Activated T-helper 17 cell treated with anti-CD3 and anti-CD28 coated beads, Interleukin-2, amount 50 U/mL, for 72 hours (primary cell): ENCODE measurements at places on chromosomes 12 and 14.
A peak's percentile ranks its signal among the peaks of the same experiment; 100 is the strongest.

GRCh38 chr12:77220586-77220985 lies 155.2 kb upstream of the E2F7 start:
- H3K27me3 ChIP-seq: no peaks in the 10 kb centered on the region
- no peak for ATAC-seq
- H3K4me1 ChIP-seq: no peaks in the 10 kb centered on the region
- no peak overlapping the region for H3K27ac ChIP-seq
- no peaks in the 10 kb centered on the region for H3K36me3 ChIP-seq

DNA sequence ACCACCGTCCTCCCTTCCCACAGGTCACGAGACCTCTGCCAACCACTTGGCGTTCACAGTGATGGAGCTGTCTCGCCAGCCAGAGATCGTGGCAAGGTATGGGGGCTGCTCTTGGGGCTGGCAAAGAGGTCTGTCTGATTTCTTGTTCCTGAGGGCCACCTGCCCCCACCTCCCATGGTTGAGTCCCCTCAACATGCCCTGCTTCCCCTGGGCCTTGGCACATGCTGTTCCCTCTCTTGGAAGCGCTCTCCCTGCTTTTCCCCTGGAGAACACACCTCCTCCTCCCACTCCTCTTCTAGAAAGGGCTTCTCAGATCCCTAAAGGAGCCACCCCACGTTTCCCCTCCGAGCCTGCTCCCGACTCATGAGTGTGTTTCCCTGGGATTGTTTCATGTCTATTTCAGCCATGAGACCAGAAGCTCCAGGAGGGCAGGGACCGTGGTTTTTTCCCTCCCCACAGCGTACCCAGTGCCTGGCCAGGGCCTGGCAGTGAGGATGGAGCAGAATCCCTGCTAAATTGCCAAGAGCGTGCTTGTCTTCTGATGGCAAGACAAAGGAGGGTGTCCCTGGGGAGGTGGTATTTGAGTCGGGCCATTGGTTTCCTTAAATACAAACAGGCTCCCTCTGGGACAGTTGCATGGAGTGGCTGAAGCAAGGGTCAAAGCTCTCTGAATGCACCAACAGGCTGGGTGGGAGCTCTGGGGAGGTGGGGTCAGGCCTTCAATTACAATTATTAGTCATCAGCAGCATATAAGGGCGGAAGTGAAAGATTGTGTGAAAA lies 34.1 kb downstream of the CYP46A1 start:
- no peak overlapping the region for H3K27ac ChIP-seq
- no peaks in the 10 kb centered on the region for H3K4me1 ChIP-seq
- H3K36me3 ChIP-seq: no peaks in the 10 kb centered on the region
- no peak overlapping the region for H3K4me3 ChIP-seq
- ATAC-seq: no peak

DNA sequence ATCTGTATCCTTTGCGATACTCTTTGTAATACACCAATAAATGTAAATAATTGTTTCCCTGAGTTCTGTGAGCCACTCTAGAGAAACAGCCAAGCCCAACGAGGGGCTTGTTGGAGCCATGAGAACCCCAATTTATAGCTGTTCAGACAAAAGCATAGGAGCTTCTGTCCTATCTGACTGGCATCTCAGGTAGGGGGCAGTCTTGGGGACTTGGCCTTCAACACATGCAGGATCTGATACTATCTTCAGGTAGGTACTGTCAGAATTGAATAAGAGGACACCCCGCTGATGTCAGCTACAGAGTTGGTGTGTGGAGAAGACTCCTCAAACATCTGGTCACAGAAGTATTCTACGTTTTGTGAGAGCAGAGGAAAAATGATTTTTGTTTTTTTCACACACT lies 25.3 kb downstream of the TXNDC16 start:
- no peaks in the 10 kb centered on the region for H3K4me1 ChIP-seq
- no peak overlapping the region for H3K27ac ChIP-seq
- no peak for ATAC-seq
- H3K4me3 ChIP-seq: no peak overlapping the region

DNA sequence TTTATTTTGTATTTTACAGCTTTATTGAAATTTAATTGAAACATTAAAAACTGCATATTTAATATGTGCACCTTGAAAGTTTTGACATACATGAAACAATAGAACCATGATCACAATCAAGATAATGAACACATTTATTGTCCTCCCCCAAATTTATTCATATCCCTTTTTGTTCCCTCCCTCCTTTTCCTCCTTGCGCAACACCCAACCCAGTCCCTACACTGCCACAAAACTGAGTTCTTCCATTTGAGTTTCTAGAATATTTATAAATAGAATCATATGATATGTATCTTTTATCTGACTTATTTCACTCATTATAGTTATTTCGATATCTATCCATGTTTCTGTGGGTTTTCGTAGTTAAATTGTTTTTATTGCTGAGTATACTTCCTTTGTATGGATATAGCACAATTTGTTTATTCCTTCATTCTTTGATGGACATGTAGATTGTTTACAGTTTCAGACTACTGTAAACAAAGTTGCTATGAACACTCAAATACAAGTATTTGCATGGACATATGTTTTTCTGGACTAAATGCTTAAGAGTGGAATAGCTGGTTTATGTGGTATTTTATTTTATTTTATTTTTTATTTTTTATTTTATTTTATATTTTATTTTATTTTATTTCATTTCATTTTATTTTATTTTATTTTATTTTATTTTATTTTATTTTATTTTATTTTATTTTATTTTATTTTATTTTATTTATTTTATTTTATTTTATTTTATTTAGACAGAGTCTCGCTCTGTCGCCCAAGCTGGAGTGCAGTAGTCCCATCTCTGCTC lies 359.1 kb downstream of the SLC6A15 start:
- H3K4me3 ChIP-seq: no peak overlapping the region
- no peaks in the 10 kb centered on the region for H3K4me1 ChIP-seq
- no peaks in the 10 kb centered on the region for H3K36me3 ChIP-seq
- H3K27me3 ChIP-seq: no peaks in the 10 kb centered on the region

GRCh38 chr12:34377243-34378035 lies 355.1 kb downstream of the ALG10 start:
- ATAC-seq: no peak
- no peaks in the 10 kb centered on the region for H3K4me1 ChIP-seq
- no peak overlapping the region for H3K4me3 ChIP-seq
- no peaks in the 10 kb centered on the region for H3K27me3 ChIP-seq
- no peaks in the 10 kb centered on the region for H3K36me3 ChIP-seq

GRCh38 chr12:26701604-26702215 lies 131.3 kb downstream of the ITPR2 start:
- no peak overlapping the region for H3K4me3 ChIP-seq
- no peak overlapping the region for H3K27ac ChIP-seq
- H3K4me1 ChIP-seq: peaks cover 13% of the 10 kb centered on the region

DNA sequence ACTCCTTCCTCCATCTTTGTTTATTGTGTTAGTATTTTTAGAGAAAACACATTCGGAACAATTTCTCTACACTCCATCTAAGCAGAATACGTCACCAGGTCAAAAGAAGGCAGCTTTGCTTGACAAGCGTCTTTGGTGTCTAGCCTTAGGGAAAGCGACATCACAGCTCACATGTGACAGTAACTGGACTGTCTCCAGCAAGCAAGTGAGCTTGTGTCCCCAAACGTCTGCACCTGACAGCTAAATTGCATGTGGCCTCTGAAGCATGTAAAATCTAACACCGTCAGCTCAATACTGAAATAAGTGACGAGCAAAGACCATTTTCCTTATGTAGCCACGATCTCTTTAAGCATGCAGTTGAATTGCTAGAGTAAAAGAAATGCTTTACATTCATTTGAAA lies 509.8 kb downstream of the GLT1D1 start:
- no peak overlapping the region for H3K4me3 ChIP-seq
- ATAC-seq: no peak
- no peaks in the 10 kb centered on the region for H3K36me3 ChIP-seq
- no peak overlapping the region for H3K27ac ChIP-seq

GRCh38 chr12:3123729-3124128 lies 46.5 kb downstream of the TSPAN9 start:
- no peaks in the 10 kb centered on the region for H3K36me3 ChIP-seq
- ATAC-seq: no peak
- no peak overlapping the region for H3K4me3 ChIP-seq
- peaks cover 22% of the 10 kb centered on the region for H3K27me3 ChIP-seq
- no peak overlapping the region for H3K27ac ChIP-seq
- H3K4me1 ChIP-seq: no peaks in the 10 kb centered on the region

GRCh38 chr14:33450416-33450815 lies 500.5 kb downstream of the EGLN3 start:
- H3K27me3 ChIP-seq: no peaks in the 10 kb centered on the region
- H3K27ac ChIP-seq: no peak overlapping the region
- peaks cover 7% of the 10 kb centered on the region for H3K4me1 ChIP-seq
- ATAC-seq: no peak

DNA sequence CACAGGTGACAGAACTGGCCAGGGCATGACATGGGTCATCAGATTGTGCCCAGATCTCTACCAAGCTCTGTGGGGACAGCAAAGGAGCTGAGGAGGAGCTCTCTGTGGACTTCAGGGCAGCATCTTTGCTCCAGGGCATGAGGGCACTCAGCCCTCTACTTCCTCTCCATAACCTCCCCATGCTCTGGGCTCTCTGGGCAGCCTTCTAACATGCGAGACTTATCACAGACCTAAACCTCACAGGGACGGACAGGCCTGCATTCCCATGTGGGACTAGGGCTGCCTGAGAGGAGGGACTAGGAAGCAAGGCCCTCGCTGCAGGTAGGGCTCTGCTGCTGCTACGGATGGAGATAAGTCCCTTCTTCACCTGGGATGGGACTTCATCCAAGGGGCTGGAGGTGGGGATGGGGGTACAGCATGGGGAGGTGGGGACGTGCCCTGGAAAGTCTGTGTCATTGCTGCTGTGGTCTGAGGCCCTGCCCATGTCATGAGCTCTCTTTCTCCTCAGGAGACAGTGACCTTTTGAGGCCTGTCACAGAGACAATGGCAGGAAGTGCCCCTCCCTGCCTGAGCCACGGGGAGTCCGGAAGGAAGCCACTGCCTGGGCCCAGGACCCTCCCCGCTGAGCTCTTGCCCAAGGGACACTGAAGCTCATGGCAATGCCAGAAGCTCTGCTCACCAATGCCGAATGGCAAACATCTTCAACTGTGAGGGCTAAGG lies 44.1 kb downstream of the PITPNM2 start:
- H3K27ac ChIP-seq: peak overlapping the region; percentile 95
- peaks cover 22% of the 10 kb centered on the region for H3K4me1 ChIP-seq
- peak overlapping the region; percentile 74 for H3K4me3 ChIP-seq
- ATAC-seq: peak; percentile 98

- H3K27me3 ChIP-seq: no peaks in the 10 kb centered on the region
- no peak overlapping the region for H3K27ac ChIP-seq
- peaks cover 29% of the 10 kb centered on the region for H3K4me1 ChIP-seq
Measured at GRCh38 chr12:6608592-6609281, 1.6 kb upstream of the CHD4 start.

- H3K27me3 ChIP-seq: no peaks in the 10 kb centered on the region
- H3K4me1 ChIP-seq: no peaks in the 10 kb centered on the region
- no peak overlapping the region for H3K4me3 ChIP-seq
Measured at GRCh38 chr12:128458301-128458974, 191.5 kb downstream of the TMEM132C start.

DNA sequence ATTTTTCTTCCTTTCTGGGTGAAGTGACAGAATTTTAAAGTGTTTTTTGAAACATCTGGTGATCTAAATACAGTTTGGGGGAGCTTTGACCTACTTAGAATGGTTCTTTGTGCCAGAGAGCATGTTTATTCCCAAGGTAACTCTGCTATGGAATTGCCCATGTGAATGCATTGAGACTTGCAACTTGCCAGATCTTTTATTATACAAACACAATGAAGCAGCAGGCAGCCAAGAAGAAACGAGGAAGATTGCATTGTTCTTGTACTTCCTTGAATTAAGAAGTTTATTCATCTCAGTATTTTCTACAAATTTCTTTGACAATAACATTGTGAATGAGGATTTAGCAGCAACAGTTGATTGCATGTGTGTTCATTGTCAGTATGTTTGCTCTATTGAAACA lies 55.5 kb downstream of the FGD4 start:
- H3K36me3 ChIP-seq: no peaks in the 10 kb centered on the region
- no peak overlapping the region for H3K27ac ChIP-seq

GRCh38 chr12:11859705-11860425 lies 210.4 kb downstream of the ETV6 start:
- H3K27ac ChIP-seq: peak overlapping the region; percentile 82
- peaks cover 47% of the 10 kb centered on the region for H3K4me1 ChIP-seq
- peak; percentile 76 for ATAC-seq
- peak overlapping the region; percentile 38 for H3K4me3 ChIP-seq
- peaks cover 100% of the 10 kb centered on the region for H3K36me3 ChIP-seq
- no peaks in the 10 kb centered on the region for H3K27me3 ChIP-seq

DNA sequence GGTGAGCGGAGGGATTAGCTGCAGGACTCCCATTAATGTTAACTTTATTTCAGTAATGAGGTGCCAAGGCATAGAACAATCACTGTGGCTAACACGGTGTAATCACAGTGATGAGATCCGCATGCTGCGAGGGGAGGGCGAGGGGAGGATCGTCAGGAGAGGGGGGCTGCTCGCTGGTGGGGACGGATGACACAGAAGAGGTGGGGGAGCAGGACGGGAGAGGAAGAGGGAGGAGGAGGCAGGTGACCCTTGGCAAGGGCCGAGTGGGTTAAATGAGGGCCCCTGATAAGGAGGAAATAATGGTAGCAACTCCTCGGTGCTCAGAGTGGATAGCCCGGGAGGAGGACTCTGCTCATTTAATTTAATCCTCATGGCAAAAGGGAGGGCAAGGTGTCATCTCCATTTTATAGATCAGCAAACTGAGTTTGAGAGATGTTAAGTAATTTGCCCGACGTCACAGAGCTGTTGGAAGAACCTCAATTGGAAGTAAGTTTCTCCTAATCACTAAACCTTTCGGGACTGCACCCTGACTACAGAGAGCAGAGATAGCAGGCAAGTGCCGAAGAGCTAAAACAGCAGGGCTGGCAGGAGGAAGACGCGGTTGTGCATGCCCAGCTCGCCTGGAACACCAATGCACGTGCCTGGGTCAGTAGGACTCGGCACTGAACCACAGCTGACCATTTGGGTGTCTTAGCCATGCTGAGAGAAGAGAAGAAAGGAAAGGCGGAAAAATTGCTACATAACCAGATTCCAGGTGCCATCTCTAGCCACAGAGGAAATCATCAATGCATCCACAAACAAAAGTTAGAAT lies 43.0 kb downstream of the SPRING1 start:
- no peak overlapping the region for H3K4me3 ChIP-seq
- H3K36me3 ChIP-seq: no peaks in the 10 kb centered on the region
- H3K4me1 ChIP-seq: peaks cover 4% of the 10 kb centered on the region
- ATAC-seq: no peak

DNA sequence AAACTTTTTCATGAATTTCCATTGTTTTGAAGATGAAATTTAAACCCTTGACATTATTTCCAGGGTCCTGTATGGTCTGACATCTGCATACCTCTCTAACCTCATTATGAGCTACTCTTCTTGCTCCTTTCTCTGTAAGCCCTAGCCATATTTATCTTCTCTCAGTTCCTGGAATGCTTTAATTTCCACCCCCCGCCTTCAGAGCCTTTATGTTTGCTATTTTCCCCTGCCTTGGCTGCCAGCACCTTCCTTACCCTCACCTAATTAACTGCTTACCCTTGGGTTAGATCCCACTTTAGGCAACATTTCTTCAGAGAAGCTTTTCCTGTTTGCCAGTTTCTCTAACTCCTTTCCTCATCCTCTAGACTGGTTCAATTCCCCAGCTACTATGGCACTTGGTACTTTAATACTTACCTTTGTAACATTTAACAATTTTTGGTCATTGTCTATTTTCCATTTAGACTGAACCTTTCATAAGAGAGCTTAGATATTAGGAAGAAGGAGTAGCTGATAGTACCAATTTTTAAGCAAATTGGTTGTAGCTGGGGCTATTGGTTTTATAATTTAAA lies 6.0 kb downstream of the STYX start:
- ATAC-seq: peak; percentile 24
- no peaks in the 10 kb centered on the region for H3K27me3 ChIP-seq
- peaks cover 25% of the 10 kb centered on the region for H3K36me3 ChIP-seq
- peak overlapping the region; percentile 5 for H3K27ac ChIP-seq
- peaks cover 43% of the 10 kb centered on the region for H3K4me1 ChIP-seq
